Gastrocnemius medialis (tissue), 4 donors: ENCODE measurements at places on chromosomes 4 and X. TPM values are rescaled to one million over a fixed set of nuclear protein-coding genes. Genes with fewer than 3 reads are reported as not detected.

DNA sequence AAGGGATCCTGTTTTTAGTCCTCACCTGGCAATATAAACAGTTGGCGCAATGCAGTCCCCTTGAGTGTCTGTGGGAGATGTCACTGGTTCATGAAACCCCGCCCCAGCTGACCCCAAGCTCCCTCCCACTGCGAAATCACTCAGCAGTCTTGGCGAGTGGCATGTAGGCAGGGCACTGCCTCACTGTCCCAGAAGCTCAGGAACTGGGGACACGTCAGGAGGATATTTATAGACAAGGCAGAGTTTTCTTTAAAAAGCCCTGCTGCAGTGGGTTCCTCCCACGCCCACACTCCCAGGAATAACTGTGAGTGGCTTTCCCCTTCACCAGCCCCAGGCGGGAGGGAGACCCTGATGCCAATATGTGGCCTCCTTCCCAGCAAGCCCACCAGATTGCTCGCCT, 44.3 kb upstream of the PPP2R2C start:
- no peak for DNase-seq

GRCh38 chr4:183011213-183011907, 87.7 kb upstream of the WWC2 start:
- no peak for DNase-seq

DNA sequence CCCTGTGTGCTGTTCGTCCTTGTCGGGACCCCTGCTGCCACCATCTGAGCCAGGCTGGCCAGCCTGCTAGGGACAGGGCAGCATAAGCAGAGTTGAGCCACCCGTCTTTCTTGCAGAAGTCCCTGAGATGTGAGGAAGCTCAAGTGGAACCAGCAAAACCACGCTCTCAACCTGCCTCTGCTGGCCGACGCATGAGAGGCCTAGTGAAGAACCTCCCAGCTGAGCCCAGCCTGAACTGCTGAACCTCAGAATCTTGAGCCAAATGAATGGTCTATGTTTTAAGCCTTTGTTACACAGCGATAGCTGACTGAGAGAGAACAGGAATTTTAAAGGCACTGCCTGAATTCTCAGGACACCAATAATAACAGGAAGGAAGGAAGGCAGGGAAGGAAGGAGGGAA, 98.9 kb upstream of the ADRA2C start:
- no peak for DNase-seq

GRCh38 chr4:1492651-1493539, 86.7 kb upstream of the NKX1-1 start:
- DNase-seq, result no peak

DNA sequence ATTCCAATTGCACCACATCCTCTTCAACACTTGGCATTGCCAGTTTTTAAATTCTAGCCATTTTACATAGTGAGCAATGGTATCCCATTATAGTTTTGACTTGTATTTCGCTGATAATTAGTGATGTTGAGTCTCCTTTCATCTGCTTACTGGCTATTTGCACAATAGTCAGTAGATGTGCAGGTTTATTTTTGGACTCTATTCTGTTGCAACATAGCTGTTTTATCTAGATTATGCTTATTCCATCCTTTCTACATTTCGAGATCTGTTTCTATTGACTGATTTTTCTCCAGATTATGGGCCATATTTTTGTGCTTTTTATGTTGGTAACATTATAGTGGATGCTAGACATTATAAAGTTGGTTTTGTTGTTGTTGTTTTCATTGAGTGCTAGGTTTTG, 106.1 kb downstream of the WWC2 start:
- no peak for DNase-seq

Gene FHDC1
- total RNA-seq, result 0.41 TPM

Gene ACE2
- total RNA-seq, result 2.8 TPM

Gene OPN1MW
- not detected for total RNA-seq

Gene NPY1R
- total RNA-seq, result 1.3 TPM
